Pancreas (tissue), 10 donors: ENCODE measurements at places on chromosomes 2 and 18.

- peaks cover 7% of the 10 kb centered on the region for H3K4me1 ChIP-seq
- no peak overlapping the region for H3K27ac ChIP-seq
- no peak for DNase-seq
- no peak overlapping the region for H3K4me3 ChIP-seq
- no peaks in the 10 kb centered on the region for H3K36me3 ChIP-seq
Observed at GRCh38 chr2:223058952-223059716, 7.1 kb downstream of the KCNE4 start.

- no peak overlapping the region for H3K27ac ChIP-seq
- peaks cover 15% of the 10 kb centered on the region for H3K4me1 ChIP-seq
- DNase-seq = no peak
Observed at GRCh38 chr2:204673877-204674276, 128.6 kb downstream of the PARD3B start.

DNA sequence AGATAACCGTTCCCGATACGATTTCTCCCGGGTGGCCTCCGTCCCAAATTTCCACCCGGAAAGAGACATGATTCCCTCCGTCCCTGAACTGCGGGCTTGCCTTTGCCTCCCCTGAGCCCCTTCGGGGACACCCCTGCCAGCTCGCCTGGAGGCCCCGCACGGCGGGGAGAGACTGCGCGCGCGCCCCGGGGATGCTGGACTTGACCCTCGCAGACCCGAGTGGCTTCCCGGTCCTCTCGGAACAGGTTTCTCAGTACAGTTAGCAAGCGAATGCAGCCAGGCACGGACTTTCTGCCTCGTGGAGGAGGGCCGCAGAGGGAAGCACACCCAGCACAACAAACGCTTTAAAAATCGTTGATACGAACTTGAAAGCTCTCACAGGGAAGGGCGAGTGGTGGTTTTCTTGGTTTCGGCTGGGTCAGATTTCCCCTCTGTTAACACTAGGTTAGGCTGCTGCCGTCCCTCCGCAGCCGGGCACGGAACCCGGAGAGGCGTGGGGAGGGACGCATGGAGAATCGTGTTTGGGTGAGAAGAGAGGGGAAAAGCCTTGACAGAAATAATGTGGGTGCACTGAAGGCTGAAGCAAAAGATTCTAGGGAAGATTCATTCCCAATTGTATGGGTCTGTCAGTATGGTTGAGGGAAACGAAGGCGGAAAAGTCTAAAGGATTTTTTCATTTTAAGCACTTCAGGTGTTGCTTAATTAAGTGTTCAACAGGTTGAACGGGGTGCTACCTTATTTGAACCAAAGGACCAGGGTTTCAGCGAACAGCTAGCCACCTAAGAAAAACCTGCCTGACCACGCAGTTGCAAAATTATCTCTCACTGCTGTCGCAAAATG is 916 bp downstream of the TNFRSF11A start:
- H3K27ac ChIP-seq = no peak overlapping the region
- H3K36me3 ChIP-seq = no peaks in the 10 kb centered on the region
- DNase-seq = peak; percentile 44
- no peaks in the 10 kb centered on the region for H3K27me3 ChIP-seq
- peaks cover 26% of the 10 kb centered on the region for H3K4me1 ChIP-seq

GRCh38 chr2:235594041-235594440 is 100.2 kb downstream of the AGAP1 start:
- H3K4me1 ChIP-seq = peaks cover 4% of the 10 kb centered on the region
- H3K36me3 ChIP-seq = no peaks in the 10 kb centered on the region
- H3K27ac ChIP-seq = no peak overlapping the region

DNA sequence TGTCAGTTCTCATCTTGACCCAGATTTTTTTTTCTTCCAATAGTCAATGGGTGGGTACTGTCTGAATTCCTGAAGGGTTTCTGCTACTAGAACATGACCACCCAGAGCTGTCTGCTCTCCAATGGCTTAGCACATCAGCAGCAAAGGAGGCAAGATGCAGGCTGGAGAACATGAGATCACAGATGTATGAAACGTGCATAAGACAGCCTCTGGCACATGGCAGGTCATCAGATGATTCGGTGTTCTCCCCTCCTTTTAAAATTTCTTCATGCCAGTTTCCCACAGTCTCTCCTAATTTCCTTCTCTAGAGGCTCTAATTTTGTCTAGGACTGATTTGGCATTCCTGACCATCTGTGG is 359.3 kb upstream of the TNP1 start:
- no peak overlapping the region for H3K4me3 ChIP-seq
- no peak overlapping the region for H3K27ac ChIP-seq
- H3K27me3 ChIP-seq = no peaks in the 10 kb centered on the region
- no peaks in the 10 kb centered on the region for H3K36me3 ChIP-seq

GRCh38 chr2:225113371-225114015 is 71.2 kb upstream of the DOCK10 start:
- H3K27ac ChIP-seq = no peak overlapping the region
- H3K27me3 ChIP-seq = no peaks in the 10 kb centered on the region
- no peak overlapping the region for H3K4me3 ChIP-seq
- no peak for DNase-seq
- H3K4me1 ChIP-seq = no peaks in the 10 kb centered on the region
- H3K36me3 ChIP-seq = no peaks in the 10 kb centered on the region

- no peaks in the 10 kb centered on the region for H3K36me3 ChIP-seq
- no peak overlapping the region for H3K4me3 ChIP-seq
- H3K4me1 ChIP-seq = no peaks in the 10 kb centered on the region
- no peak for DNase-seq
- H3K27ac ChIP-seq = peak overlapping the region; percentile 55
Observed at GRCh38 chr2:16625759-16626158, 39.9 kb downstream of the CYRIA start.

GRCh38 chr2:115560666-115561065 is 1118.2 kb downstream of the DPP10 start:
- no peak overlapping the region for H3K27ac ChIP-seq
- no peaks in the 10 kb centered on the region for H3K27me3 ChIP-seq
- no peaks in the 10 kb centered on the region for H3K4me1 ChIP-seq
